ENCODE measurements at places on chromosomes 6 and 20. TPM values are rescaled to one million over a fixed set of nuclear protein-coding genes. Genes with fewer than 3 reads are reported as not detected.

GRCh38 chr6:3759646-3760232 is 8.2 kb upstream of the PXDC1 start:
- no peak for DNase-seq
- no peaks in the 10 kb centered on the region for H3K36me3 ChIP-seq
- no peak overlapping the region for H3K4me3 ChIP-seq
- H3K27me3 ChIP-seq = peaks cover 9% of the 10 kb centered on the region
- no peak overlapping the region for H3K27ac ChIP-seq
- no peaks in the 10 kb centered on the region for H3K4me1 ChIP-seq

DNA sequence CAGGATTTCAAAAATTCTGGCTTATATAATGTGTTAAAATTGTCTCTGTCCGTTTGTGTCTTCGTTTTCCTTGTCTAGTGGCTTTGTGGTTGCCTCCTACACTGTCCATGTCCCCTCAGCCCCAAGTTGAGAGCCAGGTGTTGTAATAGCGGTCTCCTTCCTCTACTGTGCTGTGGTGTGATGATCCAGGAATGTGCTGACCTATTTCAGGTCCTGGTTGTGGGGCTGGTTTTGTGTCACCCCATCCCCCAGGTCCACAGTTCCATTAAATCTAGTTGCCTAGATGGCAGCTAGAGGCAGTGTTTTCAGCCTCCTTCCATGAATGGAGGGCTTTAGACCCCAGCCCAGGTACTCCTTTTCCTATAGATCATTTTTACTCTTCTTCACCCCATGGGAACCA is 128.7 kb downstream of the DNAH8 start:
- H3K27me3 ChIP-seq = peaks cover 17% of the 10 kb centered on the region
- no peak overlapping the region for H3K4me3 ChIP-seq
- no peaks in the 10 kb centered on the region for H3K36me3 ChIP-seq
- DNase-seq = no peak
- no peaks in the 10 kb centered on the region for H3K4me1 ChIP-seq

DNA sequence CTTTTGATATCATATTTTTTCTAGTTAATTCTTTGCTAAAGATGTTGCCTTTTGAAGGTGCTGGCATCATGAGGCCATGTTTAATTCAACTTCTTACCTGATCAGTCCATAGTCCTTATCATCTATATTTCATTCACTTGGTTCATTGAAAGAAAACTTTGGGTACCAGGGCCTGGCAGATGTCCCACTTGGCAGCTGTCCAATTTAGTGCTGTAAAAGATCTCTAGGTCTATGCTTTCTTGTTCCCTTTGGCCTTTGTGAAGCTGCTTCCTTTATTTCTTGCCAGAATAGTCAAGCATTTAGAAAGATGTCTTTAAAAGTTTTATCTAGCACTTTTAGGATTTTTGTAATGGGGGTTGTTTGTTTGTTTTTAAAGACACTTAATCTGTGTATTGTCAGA is 61.7 kb upstream of the EYA4 start:
- no peak overlapping the region for H3K27ac ChIP-seq
- no peaks in the 10 kb centered on the region for H3K36me3 ChIP-seq
- no peak for DNase-seq
- no peak overlapping the region for H3K4me3 ChIP-seq
- no peaks in the 10 kb centered on the region for H3K4me1 ChIP-seq
- peaks cover 5% of the 10 kb centered on the region for H3K27me3 ChIP-seq

GRCh38 chr6:111423960-111424846 is 58.8 kb downstream of the REV3L start:
- no peak overlapping the region for H3K27ac ChIP-seq
- no peaks in the 10 kb centered on the region for H3K27me3 ChIP-seq
- peaks cover 15% of the 10 kb centered on the region for H3K4me1 ChIP-seq
- no peak overlapping the region for H3K4me3 ChIP-seq
- peaks cover 22% of the 10 kb centered on the region for H3K36me3 ChIP-seq

DNA sequence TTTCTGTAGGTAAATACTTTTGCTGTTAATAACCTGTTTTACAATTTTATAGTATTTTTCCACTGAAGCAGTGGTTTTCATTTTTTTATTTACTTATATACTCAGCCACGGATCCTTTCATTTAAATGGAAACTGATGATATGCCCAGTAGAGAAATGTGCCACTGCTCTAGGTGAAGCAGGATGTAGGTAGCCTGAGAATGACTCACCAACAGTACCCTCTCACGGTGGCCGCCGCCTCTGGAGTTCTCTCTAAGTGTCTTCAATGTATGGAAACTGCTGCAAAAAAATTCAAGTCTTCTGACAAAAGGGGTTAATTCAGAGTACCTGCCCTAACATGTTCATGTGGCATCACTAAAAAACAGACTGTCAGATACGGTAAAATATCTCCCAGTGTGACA is 6.4 kb downstream of the EYA4 start:
- H3K36me3 ChIP-seq = no peaks in the 10 kb centered on the region
- peaks cover 41% of the 10 kb centered on the region for H3K27me3 ChIP-seq
- H3K4me3 ChIP-seq = no peak overlapping the region
- no peak for DNase-seq
- H3K27ac ChIP-seq = no peak overlapping the region
- H3K4me1 ChIP-seq = peaks cover 6% of the 10 kb centered on the region

- H3K4me1 ChIP-seq = no peaks in the 10 kb centered on the region
- no peak for DNase-seq
- no peak overlapping the region for H3K27ac ChIP-seq
- H3K36me3 ChIP-seq = no peaks in the 10 kb centered on the region
- no peaks in the 10 kb centered on the region for H3K27me3 ChIP-seq
These were observed 20.8 kb downstream of the CRISP2 start for GRCh38 chr6:49692534-49692933.

- H3K4me3 ChIP-seq = no peak overlapping the region
- DNase-seq = no peak
- H3K27me3 ChIP-seq = no peaks in the 10 kb centered on the region
- H3K36me3 ChIP-seq = peaks cover 19% of the 10 kb centered on the region
These were observed 16.7 kb upstream of the TBC1D20 start for GRCh38 chr20:478949-479429.

DNA sequence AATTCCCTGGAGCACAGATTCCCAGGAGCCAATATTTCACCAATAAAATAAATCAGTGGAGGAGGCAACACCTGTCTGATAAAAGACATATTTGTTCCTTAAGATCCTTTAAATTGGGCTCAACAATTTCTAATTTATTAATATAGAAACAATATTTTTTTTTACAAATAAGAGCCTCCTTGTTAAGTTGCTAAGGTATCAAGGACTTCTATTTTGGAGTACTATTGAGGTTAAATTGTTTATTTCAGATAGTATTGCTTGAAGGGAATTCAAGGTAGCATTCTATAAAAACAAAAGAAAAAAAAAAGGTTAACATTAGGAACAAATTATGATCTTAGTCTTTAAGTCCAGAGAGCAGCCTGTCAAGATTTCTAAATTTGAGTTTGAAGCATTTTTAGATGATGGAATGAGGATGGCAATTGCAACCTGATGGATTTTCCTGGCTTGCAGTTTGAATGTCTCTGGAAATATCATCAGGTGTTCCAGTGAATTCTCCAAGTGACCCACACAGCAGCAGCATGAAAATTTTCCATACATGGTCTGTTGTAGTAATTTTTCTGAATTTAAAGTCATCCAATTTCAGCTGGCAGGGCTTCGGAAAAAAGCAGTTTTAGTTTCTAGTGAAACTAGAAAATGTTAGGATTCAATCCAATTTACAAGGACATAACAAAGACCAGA is 19.3 kb upstream of the NCR2 start:
- no peak overlapping the region for H3K27ac ChIP-seq
- peaks cover 46% of the 10 kb centered on the region for H3K27me3 ChIP-seq
- peaks cover 19% of the 10 kb centered on the region for H3K4me1 ChIP-seq
- no peaks in the 10 kb centered on the region for H3K36me3 ChIP-seq

GRCh38 chr6:166313255-166314070 is 5.3 kb upstream of the PRR18 start:
- no peaks in the 10 kb centered on the region for H3K4me1 ChIP-seq
- H3K27me3 ChIP-seq = peaks cover 27% of the 10 kb centered on the region
- no peak overlapping the region for H3K4me3 ChIP-seq
- H3K36me3 ChIP-seq = no peaks in the 10 kb centered on the region

GRCh38 chr6:16632101-16632500 is 129.2 kb downstream of the ATXN1 start:
- peaks cover 28% of the 10 kb centered on the region for H3K4me1 ChIP-seq
- no peaks in the 10 kb centered on the region for H3K27me3 ChIP-seq
- no peak overlapping the region for H3K27ac ChIP-seq
- DNase-seq = no peak
- H3K4me3 ChIP-seq = no peak overlapping the region

DNA sequence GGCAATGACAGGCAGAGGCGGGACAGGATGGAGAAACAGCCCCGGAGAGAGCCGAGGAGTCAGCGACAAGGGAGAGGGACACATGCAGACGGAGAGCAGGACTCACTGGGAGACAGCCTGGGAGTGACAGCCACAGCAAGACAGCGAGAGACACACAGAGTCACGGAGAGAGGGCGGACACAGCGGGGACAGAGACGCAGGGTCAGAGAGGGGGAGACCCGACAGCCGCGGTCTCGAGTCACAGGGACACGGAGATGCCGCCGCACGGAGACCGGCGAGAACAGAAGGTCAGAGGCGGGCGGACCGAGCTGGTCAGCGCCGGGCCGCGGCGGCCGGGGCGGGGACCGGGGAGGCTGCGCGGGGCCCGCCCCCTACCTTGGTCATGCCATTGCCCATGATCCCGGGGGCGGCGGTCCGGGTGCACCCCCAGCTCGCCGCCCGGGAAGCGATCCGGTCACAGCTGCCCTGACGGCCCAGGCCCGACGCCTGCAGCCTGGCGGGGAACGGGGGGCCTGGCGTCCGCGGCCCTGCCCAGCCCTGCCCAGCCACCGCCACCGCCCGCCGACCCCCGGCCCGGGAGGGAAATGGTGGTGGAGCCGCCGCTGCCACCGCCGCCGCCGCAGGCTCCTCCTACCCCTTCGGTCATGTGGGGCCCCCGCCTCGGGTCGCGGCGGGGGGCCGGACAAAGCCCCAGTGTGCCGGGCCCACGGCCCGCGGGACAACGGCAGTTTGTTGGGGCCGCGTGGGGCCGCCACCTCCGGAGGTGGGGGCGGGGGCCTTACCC is at the start of the genes DUSP15 and TTLL9:
Gene DUSP15 (minus strand): TSS at position 586 of the 784 bp plus-strand sequence. CDS start 190 bp downstream, at position 396.
Gene TTLL9 (plus strand): TSS at position 693 of the 784 bp plus-strand sequence. CDS start 493 bp downstream, outside the sequence.
- peaks cover 71% of the 10 kb centered on the region for H3K27me3 ChIP-seq
- H3K4me3 ChIP-seq = peak within 1 kb of the TSS; percentile 82
- no peaks in the 10 kb centered on the region for H3K36me3 ChIP-seq
- H3K27ac ChIP-seq = peak within 1 kb of the TSS; percentile 66
- peaks cover 11% of the 10 kb centered on the region for H3K4me1 ChIP-seq
- DNase-seq = no peak

DNA sequence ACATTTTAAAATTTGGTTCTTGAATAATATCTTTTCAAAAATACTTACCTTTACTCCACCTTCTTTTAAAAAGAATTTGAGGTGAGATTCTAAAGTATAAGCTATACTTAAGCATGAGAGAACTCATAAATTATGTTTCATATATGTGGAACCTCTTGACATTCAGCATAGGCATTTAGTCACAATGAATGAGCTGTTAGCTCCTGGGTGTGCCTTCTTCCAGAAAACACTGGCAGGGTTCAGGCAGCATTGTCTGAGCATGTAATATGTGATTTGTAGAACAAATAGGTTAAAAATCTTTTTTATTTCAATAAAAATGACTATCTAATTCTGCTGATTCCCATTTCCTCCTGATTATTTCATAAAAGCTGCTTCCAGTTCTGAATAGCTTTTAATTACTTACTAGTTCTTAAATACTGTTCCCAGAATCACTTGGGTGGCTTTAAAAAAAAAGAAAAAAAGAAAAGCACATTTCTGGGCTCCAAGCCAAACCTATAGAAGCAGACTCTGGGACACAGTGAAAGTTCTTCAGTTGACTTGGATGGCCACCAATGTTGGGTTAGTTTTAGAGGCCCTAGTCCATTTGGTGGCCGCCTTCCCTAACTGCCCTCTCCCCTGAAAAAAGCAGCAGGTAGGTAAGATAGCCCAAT is 20.2 kb downstream of the RNF8 start:
- peaks cover 18% of the 10 kb centered on the region for H3K36me3 ChIP-seq
- H3K4me3 ChIP-seq = no peak overlapping the region
- H3K4me1 ChIP-seq = peaks cover 4% of the 10 kb centered on the region
- no peak for DNase-seq
- H3K27ac ChIP-seq = no peak overlapping the region

- no peaks in the 10 kb centered on the region for H3K27me3 ChIP-seq
- no peak overlapping the region for H3K27ac ChIP-seq
- no peak overlapping the region for H3K4me3 ChIP-seq
- peaks cover 3% of the 10 kb centered on the region for H3K4me1 ChIP-seq
These were observed 210.1 kb upstream of the SHLD1 start for GRCh38 chr20:5540091-5540490.

DNA sequence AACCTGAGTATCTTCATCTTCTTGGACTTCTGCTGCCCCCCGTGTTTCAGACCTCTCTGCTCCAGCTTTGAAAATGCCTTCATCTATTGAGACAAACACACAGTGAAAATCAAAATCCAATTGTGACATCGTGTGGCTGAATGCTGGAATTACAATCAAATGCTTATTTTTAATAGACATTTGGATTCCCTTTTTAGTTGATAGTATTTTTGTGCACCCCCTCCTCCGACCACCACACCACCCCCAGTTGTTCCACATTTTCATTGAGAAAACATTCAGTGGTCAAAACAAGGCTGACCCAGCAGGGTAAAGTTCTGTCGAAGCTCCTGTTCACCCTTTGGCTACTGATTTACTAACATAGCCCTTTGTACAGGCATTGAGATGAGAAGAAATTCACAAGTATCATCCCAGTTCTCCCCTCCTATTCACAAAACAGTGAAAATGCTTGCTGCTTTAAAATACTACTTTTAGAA is 79.0 kb downstream of the NRSN1 start:
- no peaks in the 10 kb centered on the region for H3K4me1 ChIP-seq
- no peaks in the 10 kb centered on the region for H3K36me3 ChIP-seq
- peaks cover 4% of the 10 kb centered on the region for H3K27me3 ChIP-seq
- no peak overlapping the region for H3K4me3 ChIP-seq
- no peak overlapping the region for H3K27ac ChIP-seq

GRCh38 chr6:15264902-15265761 is 19.3 kb downstream of the JARID2 start:
- no peaks in the 10 kb centered on the region for H3K27me3 ChIP-seq
- peaks cover 24% of the 10 kb centered on the region for H3K36me3 ChIP-seq
- DNase-seq = no peak
- peaks cover 78% of the 10 kb centered on the region for H3K4me1 ChIP-seq

- no peak overlapping the region for H3K27ac ChIP-seq
- no peaks in the 10 kb centered on the region for H3K4me1 ChIP-seq
- no peak for DNase-seq
- no peak overlapping the region for H3K4me3 ChIP-seq
These were observed 22.4 kb upstream of the CALHM6 start for GRCh38 chr6:116438590-116439448.

GRCh38 chr20:60013296-60014139 is 55.3 kb downstream of the CDH26 start:
- H3K36me3 ChIP-seq = peaks cover 3% of the 10 kb centered on the region
- peaks cover 45% of the 10 kb centered on the region for H3K27me3 ChIP-seq
- no peak overlapping the region for H3K4me3 ChIP-seq

The CCN6 gene
- not detected for total RNA-seq

The CYP21A2 gene
- 0.72 TPM for total RNA-seq

The BPIFA1 gene
- not detected for total RNA-seq

The HTR1E gene
- not detected for total RNA-seq

The SIRPG gene
- total RNA-seq = 98.7 TPM

The ELOVL4 gene
- total RNA-seq = 0.78 TPM

The DSP gene
- total RNA-seq = 0.11 TPM
